ENCODE measurements at places on chromosomes 6 and 20. TPM values are rescaled to one million over a fixed set of nuclear protein-coding genes. Genes with fewer than 3 reads are reported as not detected.
A peak's percentile ranks its signal among the peaks of the same experiment; 100 is the strongest.

DNA sequence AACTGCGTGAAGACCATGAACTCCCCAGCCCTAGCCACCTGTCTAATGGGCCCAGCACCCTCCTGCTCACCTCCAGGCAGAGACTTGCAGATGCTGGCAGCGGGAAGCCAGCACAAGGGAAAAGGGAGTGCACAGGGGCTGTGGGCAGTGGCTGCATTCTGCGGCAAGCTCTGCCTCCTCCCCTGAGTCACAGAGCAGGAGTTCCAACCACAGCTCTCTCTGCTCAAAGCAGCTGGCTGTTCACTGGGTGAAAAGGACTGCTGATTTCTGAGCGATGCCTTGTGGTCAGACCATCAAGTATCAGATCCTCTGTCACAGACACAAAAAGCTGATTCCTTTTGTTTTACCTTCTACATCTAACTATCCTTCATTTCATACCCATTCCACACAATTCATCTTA lies 10.5 kb downstream of the NKX2-2 start:
- H3K27ac ChIP-seq: no peak overlapping the region
- no peaks in the 10 kb centered on the region for H3K4me1 ChIP-seq
- no peaks in the 10 kb centered on the region for H3K36me3 ChIP-seq
- peaks cover 71% of the 10 kb centered on the region for H3K27me3 ChIP-seq
- H3K4me3 ChIP-seq: no peak overlapping the region

DNA sequence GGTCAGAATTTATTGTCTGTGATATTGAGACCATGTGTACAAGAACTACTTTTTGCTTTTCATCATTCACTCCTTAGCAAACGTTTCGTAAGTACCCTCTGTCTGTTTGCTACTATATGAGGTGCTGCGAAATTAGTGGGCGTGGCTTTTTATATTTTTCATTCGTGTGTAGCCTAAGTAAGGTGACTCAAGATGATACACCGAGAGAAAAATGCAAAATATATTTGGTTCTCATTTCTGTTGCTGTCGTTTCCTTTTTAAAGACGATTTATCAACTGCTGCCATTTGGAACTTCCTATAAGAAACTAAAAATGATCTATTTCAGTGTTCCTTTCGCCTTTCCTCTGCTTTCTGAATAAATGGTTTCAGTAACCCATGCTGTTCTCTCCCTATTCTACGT lies 61.2 kb downstream of the VAPB start:
- peak overlapping the region; percentile 75 for H3K27ac ChIP-seq
- no peak overlapping the region for H3K4me3 ChIP-seq
- H3K36me3 ChIP-seq: peaks cover under 1% of the 10 kb centered on the region

UST gene
- 4.0 TPM for total RNA-seq

GRCh38 chr6:39029156-39030011 lies 19.2 kb upstream of the GLP1R start:
- H3K27me3 ChIP-seq: peaks cover 24% of the 10 kb centered on the region
- H3K36me3 ChIP-seq: no peaks in the 10 kb centered on the region
- peak; percentile 55 for DNase-seq
- H3K4me3 ChIP-seq: no peak overlapping the region

PRICKLE4 gene
- total RNA-seq: 1.9 TPM

DNA sequence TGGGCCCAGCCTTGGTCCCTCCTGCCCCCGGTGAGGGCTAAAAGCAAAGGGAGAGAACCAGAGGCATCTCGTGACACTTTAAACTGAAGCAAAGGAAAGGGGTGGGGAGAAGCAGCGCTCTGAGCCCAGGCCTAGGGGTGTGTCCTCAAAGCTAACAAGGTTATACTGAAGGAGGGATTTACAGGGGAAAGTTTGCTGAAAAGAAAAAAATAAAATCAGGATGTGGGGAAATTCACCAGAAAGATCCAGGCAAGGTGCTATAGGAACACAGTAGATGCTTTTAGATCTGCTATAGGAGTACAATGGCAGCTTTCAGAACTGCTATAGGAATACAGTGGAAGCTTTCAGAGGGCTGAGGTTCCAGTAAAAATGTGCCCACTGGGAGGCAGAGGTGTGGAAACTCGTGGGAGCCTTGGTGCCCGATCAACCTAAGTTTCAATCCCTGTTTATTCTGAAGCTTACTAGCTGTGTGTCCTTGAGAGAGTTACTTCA lies at the start of gene COL9A1:
Gene COL9A1 (minus strand): TSS at position 51 of the 492 bp plus-strand sequence. CDS start 160 bp downstream, outside the sequence.
- DNase-seq: no peak
- H3K27ac ChIP-seq: no peak within 1 kb of the TSS
- no peaks in the 10 kb centered on the region for H3K36me3 ChIP-seq
- no peak within 1 kb of the TSS for H3K4me3 ChIP-seq
- H3K4me1 ChIP-seq: no peaks in the 10 kb centered on the region

DNA sequence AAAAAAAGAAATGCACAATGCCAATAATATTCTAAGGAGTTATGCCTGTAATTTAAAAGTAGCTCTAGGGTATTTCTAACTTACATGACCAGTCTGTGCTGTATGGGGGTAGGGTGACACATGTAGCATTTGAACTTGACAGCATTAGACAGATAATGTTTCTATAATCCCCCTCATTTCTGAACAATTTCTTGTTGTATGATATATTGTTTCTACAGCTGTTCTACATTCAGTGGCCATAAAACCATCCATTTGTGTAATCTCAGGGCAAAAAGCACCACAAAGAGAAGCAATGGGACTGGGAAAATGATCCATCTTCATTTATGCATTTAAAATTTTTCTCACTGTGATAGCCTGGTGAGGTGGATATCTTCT lies 767.8 kb downstream of the TFAP2A start:
- DNase-seq: no peak
- H3K4me3 ChIP-seq: no peak overlapping the region
- no peaks in the 10 kb centered on the region for H3K27me3 ChIP-seq

RSPO3 gene
- total RNA-seq: 53.9 TPM

DNA sequence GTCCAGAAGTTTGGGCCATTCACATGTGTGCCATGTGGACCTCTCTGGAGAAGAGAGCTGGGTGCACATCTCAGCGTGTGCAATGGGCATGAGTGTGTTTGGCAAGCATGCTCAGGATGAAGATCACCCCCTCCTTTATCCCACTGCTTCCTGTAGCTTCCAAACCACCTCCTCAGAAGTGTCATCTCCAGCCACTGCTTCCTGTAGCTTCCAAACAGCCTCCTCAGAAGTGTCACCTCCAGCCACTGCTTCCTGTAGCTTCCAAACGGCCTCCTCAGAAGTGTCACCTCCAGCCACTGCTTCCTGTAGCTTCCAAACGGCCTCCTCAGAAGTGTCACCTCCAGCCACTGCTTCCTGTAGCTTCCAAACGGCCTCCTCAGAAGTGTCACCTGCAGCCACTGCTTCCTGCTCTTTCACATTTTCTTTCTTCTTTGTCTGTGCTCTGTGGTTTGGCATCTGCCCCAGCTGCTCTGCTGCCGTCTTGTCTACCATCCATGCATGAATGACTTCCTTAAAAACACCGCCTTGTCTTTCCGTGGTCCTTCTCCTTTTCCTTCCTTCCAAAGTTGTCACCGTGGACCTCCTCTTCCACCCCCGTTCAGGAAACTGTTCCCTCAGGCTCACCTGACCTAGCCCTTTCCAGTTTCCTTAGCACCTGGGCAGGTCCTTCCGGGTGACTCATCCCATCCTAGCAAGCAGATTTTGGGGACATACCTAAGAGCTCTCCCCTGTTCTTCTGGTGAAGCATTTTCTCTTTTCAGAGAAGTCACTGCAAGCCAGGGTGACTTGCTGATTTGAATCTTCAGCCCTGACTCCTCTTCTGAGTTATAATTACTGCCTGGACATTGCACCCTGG lies 43.5 kb upstream of the TIAM2 start:
- no peaks in the 10 kb centered on the region for H3K36me3 ChIP-seq
- peaks cover 31% of the 10 kb centered on the region for H3K27me3 ChIP-seq
- no peak overlapping the region for H3K27ac ChIP-seq
- no peaks in the 10 kb centered on the region for H3K4me1 ChIP-seq
- no peak overlapping the region for H3K4me3 ChIP-seq

DNA sequence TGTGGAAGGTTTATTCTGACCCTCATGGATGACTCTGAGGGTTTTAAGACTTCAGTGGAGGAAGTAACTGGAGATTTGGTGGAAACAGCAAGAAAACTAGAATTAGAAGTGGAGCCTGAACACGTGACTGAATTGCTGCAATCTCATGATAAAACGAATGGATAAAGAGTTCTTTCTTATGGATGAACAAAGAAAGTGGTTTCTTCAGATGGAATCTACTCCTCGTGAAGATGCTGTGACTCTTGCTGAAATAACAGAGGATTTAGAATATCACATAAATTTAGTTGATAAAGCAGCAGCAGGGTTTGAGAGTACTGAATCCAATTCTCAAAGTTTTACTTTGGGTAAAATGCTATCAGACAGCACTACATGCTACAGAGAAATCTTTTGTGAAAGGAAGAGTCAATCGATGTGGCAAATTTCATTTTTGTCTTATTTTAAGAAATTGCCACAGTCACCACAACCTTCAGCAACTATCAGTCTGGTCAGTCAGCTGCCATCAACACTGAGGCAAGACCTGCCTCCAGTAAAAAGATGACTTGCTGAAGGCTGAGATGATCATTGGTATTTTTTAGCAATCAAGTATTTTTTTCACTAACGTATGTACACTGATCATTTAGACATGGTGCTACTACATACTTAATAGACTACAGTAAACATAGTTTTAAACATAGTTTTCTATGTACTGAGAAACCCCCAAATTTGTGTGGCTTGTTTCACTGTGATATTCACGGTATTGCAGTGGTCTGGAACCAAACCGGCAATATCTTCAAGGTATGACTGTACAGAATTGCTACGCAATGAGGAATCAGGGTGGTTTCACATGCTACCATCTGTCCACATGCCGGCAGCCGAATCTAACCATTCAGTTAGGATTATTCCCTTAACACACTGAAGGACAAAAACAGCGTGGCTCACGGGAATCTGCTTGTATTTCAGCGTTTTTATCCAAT lies 149.0 kb downstream of the MYB start:
- DNase-seq: no peak
- H3K4me3 ChIP-seq: no peak overlapping the region
- H3K4me1 ChIP-seq: no peaks in the 10 kb centered on the region
- no peak overlapping the region for H3K27ac ChIP-seq
- H3K27me3 ChIP-seq: no peaks in the 10 kb centered on the region

COL10A1 gene
- 0.21 TPM for total RNA-seq

- no peak overlapping the region for H3K27ac ChIP-seq
- H3K4me3 ChIP-seq: no peak overlapping the region
- no peak for DNase-seq
- peaks cover 15% of the 10 kb centered on the region for H3K36me3 ChIP-seq
- no peaks in the 10 kb centered on the region for H3K4me1 ChIP-seq
Measured at GRCh38 chr6:144543006-144543871, 258.1 kb downstream of the UTRN start.

FOXC1 gene
- total RNA-seq: 3.4 TPM

KIFC1 gene
- total RNA-seq: 69.2 TPM

GJA10 gene
- not detected for total RNA-seq

DNA sequence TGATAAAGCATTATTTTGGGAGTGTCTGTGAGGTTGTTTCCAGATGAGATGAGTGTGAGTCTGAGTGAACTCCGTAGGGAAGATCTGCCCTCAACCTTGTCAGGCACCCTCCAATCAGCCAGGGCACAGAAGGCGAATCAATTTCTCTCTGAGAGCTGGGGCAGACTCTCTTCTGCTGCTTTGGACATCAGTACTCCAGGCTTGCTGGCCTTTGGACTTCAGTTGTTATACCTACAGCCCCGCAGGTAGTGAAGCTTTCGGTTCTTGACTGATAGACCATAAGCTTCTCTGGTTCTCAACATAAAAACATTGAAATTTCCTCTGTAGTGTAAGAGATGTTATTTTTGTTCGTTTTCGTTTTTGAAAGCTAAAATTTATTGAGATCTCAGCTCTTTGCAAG lies 71.4 kb downstream of the MAFB start:
- H3K27me3 ChIP-seq: peaks cover 4% of the 10 kb centered on the region
- DNase-seq: no peak
- no peak overlapping the region for H3K4me3 ChIP-seq
- H3K27ac ChIP-seq: no peak overlapping the region

DNA sequence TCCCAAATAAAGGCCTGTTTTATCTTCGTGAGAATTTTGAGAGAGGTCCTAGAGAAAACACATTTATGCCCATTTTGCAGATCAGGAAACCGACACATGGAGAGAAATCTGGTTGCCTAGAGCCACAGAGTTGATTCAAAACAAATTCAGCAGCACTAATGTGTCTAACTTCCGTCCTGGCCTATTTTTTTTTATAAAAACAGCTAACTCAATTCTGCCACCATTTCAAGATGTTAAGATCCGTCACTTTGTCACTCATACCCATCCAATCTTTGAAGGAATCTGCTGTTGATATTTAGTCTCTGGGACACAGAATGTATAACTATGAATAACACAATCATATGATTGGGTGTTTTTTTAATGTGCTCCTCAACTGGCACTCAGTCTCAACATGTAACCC lies 611.1 kb upstream of the ARID1B start:
- DNase-seq: no peak
- no peaks in the 10 kb centered on the region for H3K4me1 ChIP-seq
- no peak overlapping the region for H3K4me3 ChIP-seq

SMLR1 gene
- not detected for total RNA-seq

GRCh38 chr6:43584892-43585570 lies 9.0 kb downstream of the POLH start:
- no peak overlapping the region for H3K4me3 ChIP-seq
- peaks cover 25% of the 10 kb centered on the region for H3K36me3 ChIP-seq
- DNase-seq: peak; percentile 7
- H3K27ac ChIP-seq: no peak overlapping the region
- no peaks in the 10 kb centered on the region for H3K27me3 ChIP-seq
- H3K4me1 ChIP-seq: no peaks in the 10 kb centered on the region

GRCh38 chr6:83226517-83226916 lies 33.4 kb downstream of the RWDD2A start:
- H3K27me3 ChIP-seq: no peaks in the 10 kb centered on the region
- no peak overlapping the region for H3K4me3 ChIP-seq
- no peak overlapping the region for H3K27ac ChIP-seq
- H3K36me3 ChIP-seq: no peaks in the 10 kb centered on the region

DNA sequence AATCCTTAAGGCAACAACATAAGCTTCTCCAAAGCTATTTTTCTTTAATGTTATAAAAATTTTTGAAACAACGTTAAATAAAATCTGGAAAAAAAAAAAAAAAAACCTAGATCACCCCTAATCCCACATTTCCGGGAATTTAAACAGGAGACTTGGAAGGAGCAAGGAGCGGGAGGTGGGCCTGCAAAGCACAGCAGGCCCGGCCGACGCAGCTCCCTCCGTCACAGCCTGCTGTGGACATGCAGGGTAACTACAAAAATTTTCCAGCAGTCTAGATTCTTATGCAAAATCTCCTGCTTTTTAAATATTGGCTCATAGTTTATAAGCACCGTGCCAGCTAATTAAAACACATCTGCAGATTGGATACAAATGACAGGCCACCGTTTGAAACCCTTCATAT lies 23.5 kb downstream of the FOXF2 start:
- DNase-seq: no peak
- H3K4me3 ChIP-seq: no peak overlapping the region
- no peaks in the 10 kb centered on the region for H3K4me1 ChIP-seq
- H3K27ac ChIP-seq: no peak overlapping the region
- no peaks in the 10 kb centered on the region for H3K27me3 ChIP-seq
- no peaks in the 10 kb centered on the region for H3K36me3 ChIP-seq

DNA sequence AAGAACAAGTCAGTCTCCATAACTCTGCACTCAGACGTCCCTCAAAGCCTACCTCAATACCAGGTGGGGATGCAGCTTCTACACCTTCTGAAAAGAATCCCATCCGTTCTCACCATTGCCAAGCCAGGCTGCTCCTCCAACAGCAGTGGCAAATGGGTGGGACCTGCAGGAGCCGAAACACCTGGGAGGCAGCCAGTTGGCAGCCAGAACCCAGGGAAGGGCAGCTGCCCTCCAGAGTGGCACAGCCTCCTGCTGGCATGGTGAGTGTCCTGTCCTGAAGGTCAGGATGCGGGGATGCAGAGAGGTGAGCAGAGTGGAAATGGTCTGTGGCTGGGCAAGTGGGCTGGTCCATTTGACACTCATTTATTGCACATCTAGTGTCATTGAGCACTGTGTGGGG lies 210.6 kb upstream of the CDH4 start:
- H3K4me1 ChIP-seq: no peaks in the 10 kb centered on the region
- no peaks in the 10 kb centered on the region for H3K36me3 ChIP-seq

All from cardiac muscle cell (in vitro differentiated cells and primary cell).